ENCODE measurements at places on chromosomes 3 and 15.

- no peak for DNase-seq
Measured at GRCh38 chr3:161233557-161233956, 12.4 kb downstream of the NMD3 start.

DNA sequence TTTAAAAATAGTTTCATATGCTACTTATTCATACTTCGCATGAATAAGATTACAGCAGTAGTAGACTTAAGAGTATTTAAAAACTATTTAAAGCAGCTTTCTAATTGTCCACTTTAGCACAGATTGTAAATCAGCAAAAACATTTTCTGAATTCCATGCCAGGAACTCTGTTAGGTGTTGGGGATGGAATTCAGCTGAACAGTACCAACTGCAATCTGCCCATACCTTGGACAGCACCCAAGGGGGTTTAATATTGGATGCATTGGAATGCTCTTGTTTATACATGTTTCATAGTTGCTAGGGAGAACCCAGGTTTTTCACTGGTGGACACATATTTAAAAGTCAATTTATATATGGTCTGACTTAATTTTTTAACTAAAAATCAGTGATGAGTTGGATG lies 74.8 kb downstream of the PPM1L start:
- DNase-seq = no peak

DNA sequence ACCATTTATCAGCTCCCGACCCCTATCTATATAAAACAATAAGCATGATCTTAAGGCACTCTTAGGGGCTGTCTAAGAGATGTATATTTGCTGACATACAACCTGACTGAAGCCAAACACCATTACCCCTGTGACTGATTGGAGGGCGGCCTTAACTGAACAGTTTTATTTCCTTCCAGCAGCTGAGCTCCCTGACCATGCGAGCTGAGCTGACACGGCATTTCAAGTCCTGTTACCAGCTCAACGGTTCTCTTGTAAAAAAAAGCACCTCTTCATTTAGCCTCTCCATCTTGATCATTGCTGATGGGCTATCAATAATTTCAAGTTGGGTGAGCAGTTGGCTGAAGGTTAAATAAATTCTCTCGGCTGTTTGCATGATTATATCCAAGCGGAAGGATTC lies 33.4 kb upstream of the BNIP2 start:
- DNase-seq = no peak

- DNase-seq = no peak
Measured at GRCh38 chr15:60352525-60352924, 45.3 kb downstream of the ANXA2 start.

DNA sequence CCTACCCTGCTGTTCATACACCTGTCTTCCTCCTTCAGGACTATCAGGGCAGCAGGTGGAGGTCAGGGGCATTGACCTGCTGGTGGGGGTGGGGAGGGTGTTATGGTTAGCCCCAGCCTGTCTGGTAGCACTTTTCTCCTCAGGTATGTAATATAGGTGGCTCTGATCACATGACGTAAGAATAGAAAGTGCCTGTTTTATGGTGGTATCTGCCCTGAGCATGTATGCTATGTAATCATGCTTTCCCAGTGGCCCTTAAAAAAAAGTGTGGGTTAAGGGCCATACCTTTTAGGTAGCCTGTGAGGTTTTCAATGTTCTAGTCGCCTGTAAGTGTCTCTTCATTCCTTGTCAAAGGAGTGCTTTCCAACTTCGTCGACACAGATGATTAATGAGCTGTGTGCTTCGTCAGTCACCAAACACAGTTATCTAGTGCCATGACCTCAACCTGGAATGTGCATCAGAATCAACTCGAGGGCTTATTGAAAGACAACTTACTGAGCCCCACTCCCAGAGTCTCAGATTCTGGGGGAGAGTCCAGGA lies 86.3 kb downstream of the KLHL25 start:
- no peak for DNase-seq

GRCh38 chr3:103829723-103830326 lies 1395.0 kb downstream of the ZPLD1 start:
- DNase-seq = no peak

GRCh38 chr3:45113625-45114050 lies 32.5 kb downstream of the CDCP1 start:
- DNase-seq = no peak

DNA sequence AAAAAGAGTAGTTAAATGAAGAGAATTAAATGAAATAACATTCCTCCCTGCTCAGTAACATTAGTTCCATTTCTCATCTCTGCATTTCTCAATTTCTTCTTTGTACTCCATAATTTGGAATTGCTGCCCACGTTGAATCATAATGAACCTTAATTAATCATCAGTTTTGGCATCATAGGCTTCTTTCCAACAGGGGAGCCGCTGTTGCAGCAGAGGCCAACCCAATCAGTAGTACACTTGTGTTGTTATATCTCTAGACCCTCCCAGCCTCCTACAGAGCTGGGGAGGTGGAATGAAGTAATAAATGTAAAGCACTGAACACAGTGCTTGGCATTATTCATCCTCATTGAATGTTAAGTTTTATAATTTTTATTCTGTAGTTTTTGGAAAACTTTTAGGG lies 240.7 kb downstream of the CHST2 start:
- DNase-seq = no peak

GRCh38 chr3:4472766-4473165 lies 5.7 kb upstream of the SUMF1 start:
- DNase-seq = no peak

- DNase-seq = no peak
Measured at GRCh38 chr15:69290346-69291164, 8.2 kb upstream of the PAQR5 start.

DNA sequence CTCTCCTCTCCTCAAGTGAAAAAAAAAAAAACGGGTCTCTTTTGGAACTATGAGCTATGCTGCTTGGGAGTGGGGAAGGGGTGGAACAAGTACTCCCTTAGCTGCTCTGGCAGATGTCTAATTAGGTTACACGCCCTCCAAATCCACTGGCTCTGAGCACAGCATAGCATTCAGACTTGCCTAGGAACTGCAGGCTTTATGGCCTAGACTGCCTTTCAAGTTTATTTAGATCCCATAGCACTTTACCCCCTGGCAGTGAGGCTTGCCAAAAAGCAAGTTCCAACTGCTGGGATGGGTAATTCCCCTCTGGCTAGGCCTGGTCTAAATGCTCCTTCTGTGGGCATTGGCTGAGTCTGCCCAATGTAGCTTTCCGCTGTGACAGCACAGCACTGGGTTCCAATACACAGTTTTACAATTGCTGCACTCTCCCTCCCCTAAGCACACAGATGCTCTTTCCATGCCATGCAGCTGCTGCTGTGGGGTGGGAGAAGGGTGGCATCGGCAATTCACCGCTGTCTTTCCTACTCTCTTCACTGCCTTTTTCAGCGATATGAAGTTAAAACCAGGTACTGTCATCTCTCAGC lies 152.8 kb downstream of the KCNAB1 start:
- no peak for DNase-seq

- DNase-seq = no peak
Measured at GRCh38 chr15:94269954-94270353, 38.6 kb downstream of the MCTP2 start.

- DNase-seq = no peak
Measured at GRCh38 chr3:78659386-78659987, 1108.3 kb downstream of the ROBO1 start.

DNA sequence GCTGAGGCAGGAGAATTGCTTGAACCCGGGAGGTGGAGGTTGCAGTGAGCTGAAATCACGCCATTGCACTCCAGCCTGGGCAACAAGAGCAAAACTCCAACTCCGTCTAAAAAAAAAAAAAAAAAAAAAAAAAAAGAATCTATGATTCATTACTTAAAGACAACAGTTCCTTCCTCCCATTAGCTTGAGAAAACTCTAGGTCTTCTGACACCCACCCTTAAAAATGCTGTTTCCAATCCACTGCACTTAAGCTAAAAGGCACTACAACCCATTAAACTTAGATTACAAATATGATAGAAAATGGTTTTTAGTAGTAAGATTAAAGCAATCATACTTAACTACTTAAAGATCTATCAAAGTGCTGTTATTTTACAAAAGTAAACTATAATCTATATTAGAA lies 40.0 kb upstream of the BHLHE40 start:
- no peak for DNase-seq

GRCh38 chr3:25281732-25282126 lies 146.3 kb upstream of the RARB start:
- no peak for DNase-seq

GRCh38 chr3:12345141-12345561 lies 56.3 kb downstream of the PPARG start:
- no peak for DNase-seq

GRCh38 chr3:124837730-124838186 lies 49.4 kb downstream of the ITGB5 start:
- no peak for DNase-seq

DNA sequence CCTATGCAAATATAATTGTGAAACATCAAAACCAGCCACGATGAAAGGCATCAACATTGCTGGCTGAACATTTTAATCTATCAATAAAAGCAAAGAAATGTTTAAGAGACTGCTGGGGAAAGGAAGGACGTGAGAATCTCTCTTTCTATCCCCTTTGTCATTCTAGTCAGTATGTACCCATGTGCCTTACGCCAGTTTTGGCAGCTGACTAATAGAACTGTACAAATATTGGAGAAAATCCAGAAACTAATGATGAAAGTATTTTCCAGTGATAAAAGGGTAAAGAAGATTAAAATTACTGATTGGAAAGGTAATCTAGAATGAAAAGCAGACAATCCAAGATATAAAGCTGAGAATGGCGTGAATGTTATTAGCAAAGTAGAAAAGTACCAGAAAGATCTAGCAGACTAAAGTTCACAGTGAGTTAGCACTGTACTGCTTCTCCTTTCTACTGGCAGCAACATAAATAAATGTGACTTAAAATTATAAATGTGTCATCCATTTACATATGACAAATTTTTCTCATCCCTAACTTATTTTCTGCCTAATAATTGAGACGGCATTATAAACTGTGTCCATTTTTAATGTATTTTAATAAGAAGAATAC lies 401.9 kb upstream of the CNTN4 start:
- no peak for DNase-seq

DNA sequence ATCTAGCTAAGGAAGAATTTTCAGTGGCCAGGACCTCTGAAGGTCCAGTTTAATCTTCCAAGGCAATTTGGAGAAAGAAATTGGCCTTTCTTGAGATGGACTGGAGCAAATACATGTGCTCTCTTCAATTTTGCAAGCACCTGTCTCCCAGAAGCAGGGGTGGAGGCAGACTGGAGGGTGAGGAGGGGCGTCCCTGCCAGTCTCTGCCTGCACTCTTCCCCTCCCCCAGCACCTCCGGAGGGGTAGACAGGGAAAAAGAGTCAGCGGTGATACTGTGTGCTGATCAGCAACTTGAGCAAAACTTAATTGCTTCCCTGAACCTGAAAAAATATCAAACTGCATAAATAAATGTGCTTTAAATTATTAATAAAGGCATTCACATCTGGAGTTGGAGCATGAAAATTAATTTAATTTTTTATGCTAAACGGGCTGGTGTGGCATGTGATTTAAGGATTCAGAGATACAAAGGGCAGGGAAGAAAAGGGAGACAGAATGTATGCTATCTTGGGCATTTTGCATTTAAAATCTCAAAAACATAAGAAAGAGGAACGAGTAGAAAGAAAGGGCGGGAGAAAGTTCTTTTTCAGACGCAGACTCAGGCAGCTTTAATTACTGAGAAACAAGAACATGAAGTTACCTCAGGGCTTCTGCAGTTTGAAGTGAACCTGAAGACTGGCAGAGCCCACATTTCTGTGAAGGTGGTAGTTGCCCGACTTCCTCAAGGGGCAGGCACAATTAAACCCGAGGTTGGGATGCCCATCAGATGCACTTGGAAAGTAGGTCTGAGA lies 319.7 kb downstream of the UACA start:
- DNase-seq = no peak

- no peak for DNase-seq
Measured at GRCh38 chr3:142272200-142272891, 47.0 kb upstream of the GK5 start.

DNA sequence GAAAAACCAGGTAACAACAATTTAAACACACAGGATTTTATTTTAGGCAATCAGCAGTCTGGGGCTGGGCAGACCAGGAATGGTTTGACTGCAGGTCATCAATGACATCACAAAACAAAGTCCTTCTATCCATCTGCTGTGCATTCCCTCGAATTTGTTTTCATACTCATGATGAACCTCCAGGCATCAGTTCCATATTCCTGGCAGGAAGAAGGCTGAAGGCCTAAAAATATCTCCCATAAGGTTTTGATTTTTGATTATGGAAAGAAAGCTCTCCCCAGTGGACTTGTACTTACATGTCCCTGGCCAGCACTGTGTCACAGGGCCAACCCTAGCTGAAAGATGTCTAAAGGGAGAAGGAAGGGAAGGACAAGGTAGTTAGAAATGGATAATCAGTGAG lies 107.4 kb downstream of the PEAK1 start:
- no peak for DNase-seq

- DNase-seq = no peak
Measured at GRCh38 chr3:25820366-25820765, 30.5 kb downstream of the OXSM start.

GRCh38 chr3:116118475-116119169 lies 326.7 kb downstream of the LSAMP start:
- no peak for DNase-seq

DNA sequence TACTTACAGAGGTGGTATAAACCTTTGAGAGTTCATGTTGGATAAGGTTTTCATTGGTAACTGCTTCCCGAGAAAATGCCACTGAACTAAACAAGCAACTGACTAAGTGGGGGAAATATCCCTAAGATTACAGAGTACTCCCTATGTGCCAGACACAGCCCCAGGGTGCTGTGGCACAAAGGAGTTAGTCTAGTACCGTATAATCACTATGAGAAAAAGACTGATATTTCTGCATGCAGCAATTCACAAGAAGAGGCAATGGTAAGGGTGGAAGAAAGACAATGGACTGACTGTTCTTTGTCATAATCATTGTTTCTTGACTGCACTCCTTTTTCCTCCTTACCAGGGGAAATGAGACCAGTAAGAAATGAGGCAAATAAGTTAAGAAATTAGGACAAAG lies 20.0 kb upstream of the SLC25A26 start:
- DNase-seq = no peak

DNA sequence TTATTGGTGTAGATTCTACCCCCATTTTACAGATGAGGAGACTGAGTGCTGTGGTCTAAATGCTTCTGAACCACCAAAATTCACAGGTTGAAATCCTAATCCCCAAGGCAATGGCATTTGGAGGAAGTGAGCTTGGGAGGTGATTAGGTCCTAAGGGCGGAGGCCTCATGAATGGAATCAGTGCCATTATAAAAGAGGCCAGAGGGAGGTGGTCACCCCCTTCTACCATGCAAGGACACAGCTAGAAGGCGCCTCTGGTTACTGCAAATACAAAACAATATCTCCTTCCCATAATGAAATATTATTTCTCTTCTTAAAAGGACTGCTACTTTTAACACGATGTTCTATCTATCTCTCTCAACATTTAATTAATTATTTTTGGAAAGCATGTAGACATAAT lies 223.5 kb downstream of the NEK10 start:
- no peak for DNase-seq

DNA sequence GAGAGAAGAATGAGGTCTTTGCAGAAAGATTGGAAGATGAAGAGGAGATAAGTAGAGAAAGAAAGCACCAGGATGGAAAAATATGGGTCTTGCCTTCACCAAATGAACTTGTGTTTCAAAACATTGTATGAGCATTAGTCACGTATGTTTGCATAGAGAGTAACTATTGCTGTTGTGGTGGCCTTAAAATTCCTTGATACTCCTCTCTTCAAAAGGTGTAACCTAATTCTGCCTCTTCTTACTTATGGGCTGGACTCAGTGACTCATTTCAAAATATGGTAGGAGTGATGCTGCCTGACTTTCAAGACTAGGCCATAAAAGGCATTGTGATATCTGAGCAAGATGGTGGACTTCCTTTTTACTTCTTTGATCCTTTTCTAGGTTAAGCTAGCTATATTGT lies 228.7 kb upstream of the ZNF385D start:
- no peak for DNase-seq

Measured in activated naive CD4-positive, alpha-beta T cell treated with Interleukin-2 at 50 U/mL for 16 hours (primary cell).